8988T (cell line): ENCODE measurements at places on chromosomes 1 and 21.

DNA sequence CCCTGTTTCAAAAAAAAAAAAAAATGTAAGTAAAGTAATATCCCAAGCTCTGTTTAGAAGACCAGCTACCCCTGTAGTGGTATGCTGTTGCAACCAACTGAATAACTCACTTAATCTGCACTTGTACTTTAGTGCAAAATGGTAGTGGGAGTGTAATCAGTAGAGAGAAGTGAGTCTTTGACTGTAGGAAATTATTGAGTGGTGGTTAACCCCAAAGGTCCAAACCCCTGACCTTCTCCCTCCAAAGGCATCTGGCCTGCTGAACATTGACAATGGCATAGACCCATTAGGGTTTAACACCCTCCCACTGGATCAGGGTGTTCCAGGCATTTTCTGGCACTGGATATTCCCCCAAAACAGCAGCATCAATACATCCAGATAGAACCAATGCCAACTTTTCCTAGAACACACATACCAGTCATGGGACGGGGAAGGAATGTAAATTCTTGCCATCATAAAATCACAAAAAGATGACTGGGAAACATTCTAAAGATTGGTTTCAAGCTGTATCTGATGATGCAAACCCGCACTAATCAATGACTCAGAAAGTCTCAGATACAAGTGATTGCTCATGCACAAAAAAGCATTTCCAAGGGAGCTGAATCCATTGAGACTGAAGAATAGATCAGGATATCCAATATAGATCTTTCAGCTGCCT is 110.3 kb downstream of the MRPL39 start:
- no peak for DNase-seq

- no peak for DNase-seq
These were observed 31.3 kb downstream of the ZBTB8B start for GRCh38 chr1:32496127-32496526.

GRCh38 chr1:166133276-166133841 is 33.4 kb downstream of the FAM78B start:
- no peak for DNase-seq

DNA sequence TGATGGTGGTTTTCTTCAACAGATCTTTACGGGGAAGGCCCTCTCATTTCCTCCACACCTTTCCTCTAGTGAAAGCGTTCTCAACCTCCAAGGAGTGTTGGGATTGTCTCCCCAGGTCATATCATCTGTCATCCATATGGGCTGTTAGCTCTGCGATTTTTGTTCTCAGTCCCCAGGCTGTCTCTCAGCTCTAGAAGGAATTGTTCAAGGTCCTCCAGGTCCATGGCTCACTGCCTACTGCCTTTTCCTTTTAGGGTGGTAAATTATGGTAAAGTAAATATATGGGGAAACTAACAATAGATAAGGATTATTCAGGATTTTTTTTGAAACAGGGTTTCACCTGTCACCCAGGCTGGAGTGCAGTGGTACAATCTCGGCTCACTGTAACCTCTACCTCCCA is 37.6 kb downstream of the ELF3 start:
- no peak for DNase-seq

DNA sequence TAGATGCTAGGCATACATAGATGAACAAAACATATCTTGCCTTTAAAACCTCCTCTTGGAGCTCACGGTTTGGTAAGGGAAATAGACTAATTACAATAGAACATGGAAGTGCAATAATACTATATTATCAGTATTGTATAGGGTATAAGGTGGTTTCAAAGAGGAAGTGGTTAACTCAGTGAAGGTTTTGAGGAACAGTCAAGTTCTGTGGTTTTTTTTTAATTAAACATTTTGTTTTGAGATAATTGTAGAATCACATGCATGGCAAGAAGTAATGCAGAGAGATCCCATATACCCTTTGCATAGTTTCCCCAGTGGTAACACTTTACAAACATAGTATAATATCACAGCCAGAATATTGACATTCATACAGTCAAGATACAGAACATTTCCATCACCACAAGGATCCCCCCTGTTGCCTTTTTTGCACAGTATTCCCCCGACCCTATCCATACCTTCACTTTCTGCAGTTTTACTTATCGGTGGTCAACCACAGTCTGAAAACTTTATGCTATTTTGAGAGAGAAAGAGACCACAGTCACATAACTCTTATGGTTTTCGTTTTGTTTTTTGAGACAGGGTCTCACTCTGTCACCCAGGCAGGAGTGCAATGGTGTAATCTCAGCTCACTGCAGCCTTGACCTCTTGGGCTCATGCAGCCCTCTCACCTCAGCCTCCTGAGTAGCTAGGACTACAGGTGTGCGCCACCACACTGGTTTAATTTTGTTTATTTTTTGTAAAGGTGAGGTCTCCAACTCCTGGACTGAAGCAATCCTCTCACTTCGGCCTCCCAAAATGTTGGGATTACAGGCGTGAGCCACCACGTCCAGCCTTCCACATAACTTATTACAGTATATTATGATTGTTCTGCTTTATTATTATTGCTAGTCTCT is 60.5 kb upstream of the KIAA1614 start:
- DNase-seq = no peak

DNA sequence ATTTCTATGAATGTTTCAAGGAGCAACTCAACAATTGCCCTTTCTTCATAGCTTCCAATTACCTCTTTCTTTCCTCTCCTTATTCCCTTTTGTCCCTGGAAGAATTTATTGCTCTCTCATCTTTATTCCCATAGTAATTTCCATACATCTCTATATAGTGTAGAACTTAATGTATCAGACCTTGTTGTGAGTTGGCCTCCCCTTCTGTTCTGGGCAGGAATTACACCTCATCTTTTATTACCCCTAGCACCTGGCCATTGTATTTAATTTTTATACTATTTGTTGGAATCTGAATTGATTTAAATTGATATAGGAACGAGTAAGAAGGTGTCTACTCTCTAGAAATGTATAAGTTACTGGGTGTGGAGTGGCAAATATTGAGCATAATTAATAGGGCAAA is 114.5 kb downstream of the CACHD1 start:
- no peak for DNase-seq

DNA sequence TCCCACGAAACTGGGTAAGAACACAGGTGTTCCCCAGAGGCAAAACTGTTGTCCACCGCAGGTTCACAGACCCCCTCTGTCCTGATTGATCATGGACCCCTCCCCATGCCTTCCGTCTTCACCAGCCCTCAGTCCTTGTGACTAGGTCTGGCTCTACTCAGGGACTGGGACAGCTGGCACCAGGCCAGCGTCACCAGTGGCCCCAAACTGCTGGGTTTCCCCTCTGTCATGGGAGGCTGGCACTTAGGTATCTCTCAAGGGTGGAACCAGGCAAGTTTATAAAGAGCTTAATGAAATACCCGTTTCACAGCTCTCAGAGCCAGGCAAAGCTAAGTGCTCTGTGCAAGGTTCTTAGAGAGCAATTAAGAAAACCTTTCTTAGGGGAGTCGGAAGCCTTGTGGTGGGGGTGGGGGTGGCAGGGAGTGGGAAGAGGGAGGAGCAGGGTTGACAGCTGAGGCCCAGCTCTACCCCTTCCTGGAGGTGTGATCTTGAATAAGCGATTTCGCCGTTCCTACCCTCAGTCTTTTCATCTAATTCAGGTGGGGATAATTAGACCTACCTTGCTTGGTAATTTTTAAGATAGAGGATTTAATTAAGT is 35.0 kb upstream of the IFNLR1 start:
- no peak for DNase-seq

GRCh38 chr1:174491606-174492005 is 43.8 kb downstream of the GPR52 start:
- DNase-seq = no peak

- DNase-seq = no peak
These were observed 24.6 kb downstream of the RPS6KA1 start for GRCh38 chr1:26553942-26554682.

DNA sequence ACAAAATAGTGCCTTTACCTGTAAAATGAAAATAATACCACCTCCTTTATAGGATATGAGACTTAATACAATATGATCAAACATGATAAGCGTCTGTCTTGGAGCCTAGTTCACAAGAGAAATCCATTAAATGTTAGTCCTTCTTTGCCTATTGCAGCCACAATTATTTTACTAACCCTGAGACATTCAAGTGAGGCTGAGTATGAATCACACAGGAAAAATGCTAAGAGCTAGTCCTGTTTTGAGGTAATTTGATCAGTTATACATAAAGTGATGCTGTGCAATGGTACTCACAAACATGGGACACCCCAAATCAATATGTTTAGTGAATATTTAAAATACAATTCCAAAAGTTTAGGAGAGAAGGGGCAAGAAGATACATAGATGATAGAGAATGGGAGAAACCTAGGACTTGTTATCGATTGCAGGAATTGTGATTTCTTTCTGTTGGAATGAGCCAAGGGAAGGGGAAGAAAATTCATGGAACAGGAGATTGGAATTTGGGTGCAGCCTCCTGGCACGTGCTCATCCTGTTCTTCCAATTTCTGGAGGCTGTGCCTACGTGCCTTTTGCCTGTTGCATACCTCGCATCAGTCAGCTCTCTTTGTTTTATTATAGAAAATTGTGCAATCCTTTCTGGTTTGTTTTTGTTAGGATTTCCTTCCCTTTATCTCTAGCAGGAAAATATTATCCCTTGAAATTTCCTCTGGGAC is 39.9 kb upstream of the BACH1 start:
- DNase-seq = no peak

DNA sequence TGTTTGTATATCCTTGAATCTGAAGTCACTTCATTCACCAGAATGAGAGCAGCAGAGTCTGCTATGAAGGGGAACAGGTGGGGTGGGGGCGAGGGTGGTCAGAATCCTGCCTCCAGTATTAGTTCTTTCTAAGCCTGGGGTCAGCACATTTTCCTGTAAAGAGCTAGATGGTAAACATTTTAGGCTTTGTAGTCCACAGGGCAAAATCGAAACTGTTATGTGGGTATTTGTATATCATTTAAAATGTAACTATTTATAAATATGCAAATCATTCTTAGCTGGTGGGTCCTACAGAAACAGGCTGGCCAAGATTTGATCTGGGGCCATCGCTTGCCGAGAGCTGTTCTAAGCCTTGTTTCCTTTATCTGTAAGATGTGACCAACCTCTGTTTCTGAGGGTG is 96.0 kb downstream of the IGSF21 start:
- DNase-seq = no peak

- no peak for DNase-seq
These were observed 3.8 kb downstream of the SERTAD4 start for GRCh38 chr1:210236386-210236839.

DNA sequence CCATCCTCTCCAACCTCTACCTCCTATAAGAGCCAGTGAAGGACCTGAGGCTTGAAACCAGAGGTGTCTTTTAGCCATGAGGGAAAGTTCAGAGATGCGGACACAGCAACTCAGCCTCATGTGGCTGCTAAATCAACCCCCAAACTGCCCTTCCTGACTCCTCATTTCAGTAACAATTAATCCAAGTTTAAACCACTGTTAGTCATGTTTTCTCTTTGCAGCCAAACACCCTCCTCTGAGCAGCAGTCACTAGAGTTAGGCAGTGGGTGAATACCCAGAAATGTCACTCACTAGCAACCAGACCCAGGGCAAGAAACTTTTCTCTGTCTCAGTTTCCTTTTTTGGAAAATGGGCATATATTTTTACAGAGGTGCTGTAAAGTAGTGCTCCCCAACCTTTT is 71.2 kb downstream of the KCNJ15 start:
- DNase-seq = no peak

DNA sequence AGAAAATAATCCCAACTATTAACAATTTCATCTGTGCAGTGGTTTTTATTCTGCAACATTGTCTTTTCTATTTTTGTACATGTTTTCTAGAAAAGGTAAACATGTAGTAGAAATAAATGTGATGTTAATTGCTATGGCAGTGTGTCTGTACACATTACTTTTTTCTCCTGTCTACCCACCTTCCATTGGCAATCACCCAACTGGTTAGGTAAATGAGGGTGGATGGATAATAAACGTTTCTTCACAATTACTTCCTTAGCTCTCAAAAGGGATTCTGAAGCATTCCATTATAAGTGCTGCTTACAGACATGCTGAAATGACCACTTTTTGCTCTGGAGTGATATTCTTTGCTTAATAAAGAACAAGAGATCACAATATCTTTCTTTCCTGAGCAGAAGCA is 61.4 kb downstream of the MAGI3 start:
- no peak for DNase-seq

GRCh38 chr1:10638559-10639005 is 157.9 kb downstream of the CASZ1 start:
- no peak for DNase-seq

- no peak for DNase-seq
These were observed 52.6 kb downstream of the S100B start for GRCh38 chr21:46552274-46552673.

DNA sequence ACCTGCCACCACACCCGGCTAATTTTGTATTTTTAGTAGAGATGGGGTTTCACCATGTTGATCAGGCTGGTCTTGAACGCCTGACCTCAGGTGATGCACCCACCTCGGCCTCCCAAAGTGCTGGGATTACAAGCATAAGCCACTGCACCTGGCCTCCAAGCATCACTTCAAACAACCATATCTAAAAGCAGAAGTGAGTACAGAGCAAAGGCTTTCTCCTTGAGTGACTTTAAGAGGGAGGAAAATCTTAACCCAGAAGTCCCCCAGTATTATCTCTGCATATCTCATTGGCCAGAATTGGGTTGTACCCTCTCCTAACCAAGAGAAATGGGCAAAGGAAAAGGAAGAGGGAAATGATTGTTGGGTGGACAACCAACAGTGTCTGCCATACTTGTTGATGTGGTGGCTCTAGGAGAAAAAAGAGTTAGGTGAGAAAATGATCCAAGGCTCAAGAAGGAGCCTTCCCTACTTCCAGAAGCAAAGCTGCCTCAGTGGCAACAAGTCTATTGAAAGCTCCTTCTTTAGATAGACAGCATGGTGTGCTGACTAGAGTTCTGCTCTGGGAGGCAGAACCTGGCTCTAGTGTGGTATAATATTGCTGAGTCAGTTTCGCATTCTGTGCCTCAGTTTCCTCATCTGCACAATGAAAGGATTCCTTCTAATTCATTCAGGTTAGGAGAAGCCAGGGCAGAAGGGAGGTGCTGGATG is 16.8 kb upstream of the FOXE3 start:
- DNase-seq = no peak

DNA sequence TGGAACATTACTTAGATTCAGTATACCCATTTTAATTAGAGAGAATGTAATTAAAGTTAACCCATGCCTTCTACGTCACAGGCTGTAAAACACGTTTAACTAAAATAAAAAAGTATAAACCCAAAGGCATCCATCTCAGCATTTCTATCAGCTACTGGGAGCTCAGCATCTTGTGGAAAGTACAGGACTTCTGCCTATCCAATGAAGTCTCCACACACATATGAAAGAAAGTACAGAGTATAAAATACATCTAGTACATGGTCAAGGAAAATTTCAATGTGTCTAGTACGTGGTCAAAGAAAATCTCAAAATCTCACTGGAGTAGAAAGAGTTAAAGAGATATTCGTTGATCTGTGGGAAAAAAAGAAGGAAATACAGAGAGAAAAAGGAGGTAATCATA is 141.4 kb upstream of the ZNHIT6 start:
- DNase-seq = no peak

GRCh38 chr1:86207323-86207722 is 50.8 kb upstream of the COL24A1 start:
- no peak for DNase-seq

- DNase-seq = no peak
These were observed 417.9 kb downstream of the KIF26B start for GRCh38 chr1:245572709-245573108.
